HEK293T (cell line): ENCODE measurements at places on chromosomes 11 and 22.

GRCh38 chr11:103284260-103284659 lies 175.0 kb downstream of the DYNC2H1 start:
- DNase-seq = no peak

- no peak for DNase-seq
Observed at GRCh38 chr11:61732705-61733104, 19.7 kb upstream of the MYRF start.

DNA sequence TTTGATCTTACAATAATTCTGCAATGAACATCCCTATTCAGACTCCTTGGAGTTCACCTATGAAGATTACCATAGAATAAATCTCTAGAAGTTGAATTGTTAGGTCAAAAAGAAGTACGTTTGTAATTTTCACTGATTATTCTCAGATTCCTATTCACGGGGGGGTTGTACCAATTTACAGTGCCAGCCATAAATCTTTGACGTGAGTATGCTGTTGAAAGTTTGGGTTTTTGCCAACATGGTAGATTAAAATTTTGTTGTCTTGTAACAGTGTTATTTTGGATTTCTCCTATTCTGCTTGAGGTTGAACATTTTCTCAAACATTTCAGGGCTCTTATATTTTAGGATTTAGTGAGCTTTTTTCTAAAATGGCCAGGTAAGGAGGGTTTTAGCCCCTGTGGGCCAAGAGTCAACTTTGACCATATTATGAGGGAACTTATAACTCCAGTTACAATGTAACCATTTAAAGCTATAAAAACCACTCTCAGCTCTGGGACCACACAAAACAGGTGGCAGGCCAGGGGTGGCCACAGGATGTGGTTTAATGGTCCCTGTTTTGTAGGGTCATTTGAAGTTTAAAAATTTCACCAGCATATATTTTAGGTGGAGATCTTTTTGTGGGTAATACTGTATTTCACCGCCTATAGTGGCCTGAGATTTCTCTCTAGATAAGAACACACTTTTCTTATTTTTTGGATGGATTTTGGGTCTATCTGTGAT lies 25.8 kb downstream of the GGTLC2 start:
- DNase-seq = no peak

GRCh38 chr11:120529911-120530310 lies 18.4 kb downstream of the GRIK4 start:
- DNase-seq = no peak

DNA sequence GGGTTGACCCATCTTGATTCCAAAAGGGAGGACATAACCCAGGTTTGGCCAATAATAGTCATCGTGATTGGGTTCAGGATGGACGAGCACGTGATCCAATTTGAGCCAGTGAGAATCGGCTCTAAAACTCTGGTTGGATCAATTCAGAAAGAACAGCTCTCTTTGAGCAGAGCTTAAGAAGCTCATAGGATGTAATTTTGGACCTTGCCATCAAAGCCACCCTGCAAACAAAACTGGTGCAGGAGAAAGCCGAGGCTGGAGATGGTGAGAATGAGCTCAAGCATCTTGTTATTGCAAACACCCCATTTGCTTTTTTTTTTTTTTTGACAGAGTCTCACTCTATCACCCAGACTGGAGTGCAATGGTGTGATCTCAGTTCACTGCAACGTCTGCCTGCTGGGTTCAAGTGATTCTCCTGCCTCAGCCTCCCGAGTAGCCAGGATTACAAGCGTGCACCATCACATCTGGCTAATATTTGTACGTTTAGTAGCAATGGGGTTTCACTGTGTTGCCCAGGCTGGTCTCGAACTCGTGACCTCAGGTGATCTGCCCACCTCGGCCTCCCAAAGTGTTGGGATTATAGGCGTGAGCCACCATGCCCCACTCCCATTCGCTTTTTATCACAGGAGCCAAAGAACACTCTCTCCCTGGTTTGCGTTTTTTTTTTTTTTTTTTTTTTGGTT lies 13.8 kb upstream of the MIAT start:
- no peak for DNase-seq

- DNase-seq = no peak
Observed at GRCh38 chr22:45948081-45948648, 28.8 kb downstream of the WNT7B start.

DNA sequence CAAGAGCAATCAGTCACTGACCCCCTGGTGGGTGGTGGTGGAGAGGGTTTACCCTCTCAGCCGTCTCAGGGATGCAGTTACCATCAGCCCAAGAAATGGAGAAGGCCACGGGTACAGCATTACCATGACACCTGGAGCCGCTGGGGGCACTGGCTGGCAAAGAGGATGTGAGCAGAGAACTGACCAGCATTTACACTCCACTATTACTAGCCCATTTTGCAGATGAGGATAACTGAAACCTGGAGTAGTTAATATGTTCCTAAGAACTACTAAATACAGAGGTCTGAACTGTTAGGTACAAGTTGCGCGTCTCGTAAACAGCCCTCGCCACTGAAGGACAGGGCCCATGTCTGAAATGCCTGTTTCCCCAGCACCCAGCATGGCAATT lies 79.0 kb downstream of the TIMP3 start:
- no peak for DNase-seq

- no peak for DNase-seq
Observed at GRCh38 chr22:49500076-49500460, 327.6 kb downstream of the BRD1 start.

- DNase-seq = no peak
Observed at GRCh38 chr22:35970616-35971455, 57.8 kb downstream of the RBFOX2 start.

DNA sequence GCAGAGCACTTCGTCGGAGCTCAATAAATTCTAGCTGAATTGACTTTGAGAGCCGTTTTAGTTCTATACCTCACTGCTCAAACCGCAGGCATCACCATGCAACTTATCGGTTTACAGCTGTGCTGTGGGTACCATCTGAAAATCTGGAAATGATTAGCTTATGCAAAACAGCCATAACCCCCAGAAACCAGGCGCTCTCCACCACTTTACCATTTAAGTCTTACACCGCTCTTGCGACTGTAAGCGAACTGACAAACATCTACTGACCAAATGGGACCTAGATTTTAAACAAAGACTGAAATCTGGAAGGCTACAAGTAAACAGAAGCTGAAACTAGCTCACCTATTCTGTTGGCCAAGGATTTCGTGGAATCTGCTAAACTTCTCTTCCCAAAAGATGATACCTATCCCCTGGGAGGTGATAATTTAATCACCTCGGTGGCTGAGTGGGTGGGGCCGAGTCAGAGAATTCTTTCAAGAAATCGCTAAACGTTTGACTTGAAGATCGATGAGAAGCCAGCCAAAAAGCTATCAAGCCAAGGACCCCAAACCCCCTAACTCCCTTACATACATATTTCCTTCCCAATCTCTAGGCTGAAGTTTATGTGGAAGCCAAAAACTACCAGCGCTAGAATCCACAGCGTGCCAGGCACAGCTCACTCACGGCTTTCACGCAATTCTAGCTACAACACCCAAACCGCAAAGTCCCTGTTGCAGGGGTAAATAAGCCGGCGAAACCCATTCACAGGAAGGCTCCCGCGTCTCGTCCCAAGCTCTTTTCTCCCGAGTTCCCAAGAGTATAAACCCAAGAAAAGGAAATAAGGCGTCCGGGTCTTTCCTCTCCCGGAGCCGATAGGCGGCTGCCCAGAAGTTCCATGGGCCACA lies 644 bp downstream of the SPTY2D1 start:
- DNase-seq = no peak

DNA sequence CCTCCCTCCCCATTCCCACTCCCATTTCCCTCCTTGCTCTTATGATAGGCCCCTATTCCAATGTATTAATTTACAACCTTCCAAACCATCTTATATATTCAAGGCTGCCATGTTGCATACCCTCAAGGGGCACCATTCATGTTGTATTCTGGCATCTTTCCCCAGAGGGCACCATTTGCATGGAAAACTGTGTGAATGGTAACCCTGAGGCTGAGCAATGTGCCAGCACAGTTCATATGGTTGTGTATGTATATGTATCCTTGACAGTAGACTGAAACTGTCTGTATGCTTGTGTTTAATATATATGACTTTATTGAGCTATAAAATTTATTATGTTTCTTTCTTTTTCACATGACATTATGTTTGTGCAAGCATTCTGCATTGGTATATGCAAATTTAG lies 7.3 kb downstream of the RASSF10 start:
- DNase-seq = no peak

DNA sequence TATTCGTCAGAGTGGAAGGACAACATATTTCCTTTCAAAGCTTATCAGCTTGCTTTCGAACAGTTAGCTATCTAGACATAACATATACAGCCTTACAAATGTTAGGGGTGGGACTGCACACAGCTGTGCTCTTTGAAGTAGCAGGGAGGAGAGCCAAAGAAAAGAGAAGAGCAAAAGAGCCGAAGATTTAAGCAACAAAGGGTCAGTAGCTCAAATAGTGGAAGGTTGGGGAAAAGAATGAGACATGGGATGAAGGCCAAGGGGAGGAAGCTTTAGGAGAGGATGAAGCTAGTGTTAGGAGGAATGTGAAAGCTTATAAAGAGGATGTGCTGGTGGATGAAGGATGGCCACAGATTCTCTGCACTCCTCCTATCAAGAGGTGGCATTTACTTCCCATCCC lies 31.8 kb upstream of the IGSF22 start:
- no peak for DNase-seq

DNA sequence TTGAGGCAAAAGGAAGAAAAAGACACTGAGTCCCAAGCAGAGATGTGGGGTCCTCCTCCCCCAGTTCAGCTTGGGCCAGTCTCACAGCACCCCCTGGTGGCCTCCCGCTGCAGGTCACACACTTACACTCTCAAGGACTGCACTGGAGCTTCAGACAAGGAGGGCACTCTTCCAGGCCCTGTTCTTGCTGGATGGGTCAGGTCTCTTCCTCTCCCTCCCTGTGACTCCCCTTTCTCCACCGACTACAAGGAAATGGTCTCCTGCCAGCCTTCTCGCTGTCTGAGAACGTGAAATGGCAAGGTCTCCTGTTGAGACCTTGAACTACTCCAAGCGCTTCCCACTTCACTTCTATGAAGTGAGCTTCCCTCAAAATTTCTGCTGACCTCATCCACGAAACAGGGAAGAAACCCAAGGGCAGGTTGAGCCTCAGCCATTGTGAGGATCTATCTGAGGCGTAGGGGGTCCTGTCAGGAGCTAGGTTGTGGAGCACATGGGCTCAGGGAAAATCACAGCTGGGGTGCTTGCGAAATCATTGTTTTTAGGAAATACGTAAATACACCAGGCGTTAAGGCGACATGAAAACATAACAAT lies 11.2 kb upstream of the IGLL1 start:
- DNase-seq = peak; percentile 89

GRCh38 chr11:91932151-91932821 lies 292.3 kb upstream of the FAT3 start:
- no peak for DNase-seq

- no peak for DNase-seq
Observed at GRCh38 chr11:71333473-71333872, 81.1 kb upstream of the SHANK2 start.

DNA sequence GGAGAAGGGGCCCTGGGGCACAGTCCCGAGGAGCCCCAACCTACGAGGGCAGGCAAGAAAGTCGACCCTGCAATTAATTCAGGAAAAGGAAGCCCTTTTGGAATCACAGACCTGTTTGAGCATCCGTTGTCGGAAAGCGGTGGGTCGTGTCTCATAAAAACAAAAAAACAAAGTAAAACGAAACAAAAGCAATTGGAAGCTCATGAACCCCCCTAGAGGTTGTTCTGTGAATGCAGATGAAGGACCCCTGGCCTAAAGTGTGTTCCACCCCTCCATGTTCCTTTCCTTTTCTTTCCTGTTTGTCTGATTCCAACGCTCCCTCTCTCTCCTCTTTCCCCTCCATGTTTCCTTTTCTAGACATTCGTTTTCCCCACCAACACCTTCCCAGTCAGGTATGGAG lies 203.7 kb downstream of the GRIK4 start:
- peak; percentile 51 for DNase-seq

GRCh38 chr11:94501522-94501921 lies 7.7 kb downstream of the ANKRD49 start:
- no peak for DNase-seq

- no peak for DNase-seq
Observed at GRCh38 chr22:40224702-40225101, 47.0 kb downstream of the TNRC6B start.

DNA sequence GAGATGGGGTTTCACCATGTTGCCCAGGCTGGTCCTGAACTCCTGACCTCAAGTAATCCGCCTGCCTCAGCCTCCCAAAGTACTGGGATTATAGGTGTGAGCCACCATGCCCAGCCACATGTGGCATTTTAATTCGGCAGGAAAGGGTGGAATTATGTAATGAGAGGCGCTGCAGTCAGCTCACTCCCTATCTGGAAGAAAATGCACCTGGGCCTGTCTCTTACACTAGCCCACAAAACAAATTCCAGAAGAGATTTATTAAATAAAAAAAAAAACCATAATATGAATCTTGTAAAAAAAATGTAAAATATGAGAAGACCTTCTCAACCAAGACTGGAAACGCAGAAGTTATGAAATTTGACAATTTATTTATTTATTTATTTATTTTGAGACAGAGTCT lies 8.2 kb upstream of the KAT5 start:
- DNase-seq = no peak

DNA sequence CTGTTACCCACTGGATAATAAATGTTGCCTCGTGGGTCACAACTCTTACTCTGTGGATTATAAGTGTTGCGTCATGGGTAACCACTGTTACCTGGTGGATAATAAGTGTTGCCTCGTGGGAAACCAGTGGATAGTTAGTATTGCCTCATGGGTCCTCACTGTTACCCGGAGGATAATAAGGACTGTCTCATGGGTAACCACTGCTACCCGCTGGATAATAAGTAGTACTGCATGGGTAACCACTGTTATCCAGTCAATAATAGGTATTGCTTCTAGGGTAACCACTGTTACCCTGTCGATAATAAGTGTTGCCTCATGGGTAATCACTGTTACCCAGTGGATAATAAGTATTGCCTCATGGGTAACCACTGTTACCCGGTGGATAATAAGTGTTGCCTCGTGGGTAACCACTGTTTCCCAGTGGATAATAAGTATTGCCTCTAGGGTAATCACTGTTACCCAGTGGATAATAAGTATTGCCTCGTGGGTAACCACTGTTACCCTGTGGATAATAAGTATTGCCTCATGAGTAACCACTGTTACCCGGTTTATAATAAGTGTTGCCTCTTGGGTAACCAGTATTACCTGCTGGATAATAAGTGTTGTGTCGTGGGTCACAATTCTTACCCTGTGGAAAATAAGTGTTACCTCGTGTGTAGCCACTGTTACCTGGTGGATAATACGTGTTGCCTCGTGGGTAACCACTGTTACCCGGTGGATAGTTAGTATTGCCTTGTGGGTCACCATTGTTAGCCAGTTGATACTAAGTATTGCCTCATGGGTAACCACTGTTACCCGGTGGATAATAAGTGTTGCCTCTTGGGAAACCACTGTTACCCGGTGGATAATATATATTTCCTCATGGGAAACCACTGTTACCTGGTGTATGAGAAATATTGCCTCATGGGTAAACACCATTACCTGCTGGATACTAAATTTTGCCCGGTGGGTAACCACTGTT lies 15.7 kb upstream of the NXPE4 start:
- no peak for DNase-seq
